ENCODE measurements at places on chromosomes 1 and 21.

- DNase-seq: no peak
Observed at GRCh38 chr1:61120998-61121397, 38.6 kb downstream of the NFIA start.

GRCh38 chr1:238318294-238319110 is 427.8 kb upstream of the ZP4 start:
- DNase-seq: no peak

GRCh38 chr1:16019644-16020277 is 1.9 kb upstream of the HSPB7 start:
- DNase-seq: no peak

DNA sequence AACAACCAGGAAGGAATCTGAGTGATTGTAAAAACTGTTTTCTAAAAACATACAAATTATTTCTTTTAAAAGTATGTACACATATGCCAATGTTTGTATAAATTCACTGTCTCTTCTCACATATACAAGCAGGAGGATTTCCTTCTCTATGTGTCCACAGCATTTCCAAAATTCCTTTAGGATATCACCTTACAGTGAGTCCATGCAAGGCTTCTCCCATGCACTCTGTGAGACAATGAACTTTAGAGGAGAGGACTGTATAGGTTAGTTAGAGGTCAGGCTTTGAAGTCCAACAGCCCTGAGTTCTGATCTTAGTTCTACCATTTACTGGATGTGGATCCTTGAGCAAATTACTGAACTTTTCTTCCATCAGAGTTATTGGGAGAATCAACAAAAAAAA is 34.1 kb upstream of the USH2A start:
- no peak for DNase-seq

- no peak for DNase-seq
Observed at GRCh38 chr1:209630383-209631225, 21.6 kb downstream of the LAMB3 start.

GRCh38 chr21:41283211-41283818 is 33.3 kb upstream of the FAM3B start:
- DNase-seq: peak; percentile 81

GRCh38 chr1:150576367-150576711 is 3.1 kb downstream of the MCL1 start:
- no peak for DNase-seq

GRCh38 chr1:1989789-1990188 is 13.8 kb downstream of the CFAP74 start:
- no peak for DNase-seq

DNA sequence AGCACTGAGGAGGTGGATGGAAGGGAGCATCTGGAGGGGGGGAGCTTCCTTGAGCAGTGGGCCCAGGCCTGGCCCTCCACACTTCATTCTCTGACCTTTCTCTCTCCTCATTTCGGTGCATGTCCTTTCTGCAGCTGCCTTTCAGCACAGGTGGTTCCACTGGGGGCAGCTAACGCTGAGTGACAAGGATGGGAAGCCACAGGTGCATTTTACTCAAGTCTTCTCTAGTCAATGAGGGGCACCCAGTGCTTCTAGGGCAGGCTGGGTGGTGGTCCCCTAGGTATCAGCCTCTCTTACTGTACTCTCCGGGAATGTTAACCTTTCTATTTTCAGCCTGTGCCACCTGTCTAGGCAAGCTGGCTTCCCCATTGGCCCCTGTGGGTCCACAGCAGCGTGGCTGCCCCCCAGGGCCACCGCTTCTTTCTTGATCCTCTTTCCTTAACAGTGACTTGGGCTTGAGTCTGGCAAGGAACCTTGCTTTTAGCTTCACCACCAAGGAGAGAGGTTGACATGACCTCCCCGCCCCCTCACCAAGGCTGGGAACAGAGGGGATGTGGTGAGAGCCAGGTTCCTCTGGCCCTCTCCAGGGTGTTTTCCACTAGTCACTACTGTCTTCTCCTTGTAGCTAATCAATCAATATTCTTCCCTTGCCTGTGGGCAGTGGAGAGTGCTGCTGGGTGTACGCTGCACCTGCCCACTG is 43.2 kb downstream of the YARS1 start:
- peak; percentile 9 for DNase-seq

- DNase-seq: no peak
Observed at GRCh38 chr1:52695627-52696026, 2.5 kb downstream of the COA7 start.

- no peak for DNase-seq
Observed at GRCh38 chr1:25699500-25700143, 83.0 kb downstream of the MAN1C1 start.

DNA sequence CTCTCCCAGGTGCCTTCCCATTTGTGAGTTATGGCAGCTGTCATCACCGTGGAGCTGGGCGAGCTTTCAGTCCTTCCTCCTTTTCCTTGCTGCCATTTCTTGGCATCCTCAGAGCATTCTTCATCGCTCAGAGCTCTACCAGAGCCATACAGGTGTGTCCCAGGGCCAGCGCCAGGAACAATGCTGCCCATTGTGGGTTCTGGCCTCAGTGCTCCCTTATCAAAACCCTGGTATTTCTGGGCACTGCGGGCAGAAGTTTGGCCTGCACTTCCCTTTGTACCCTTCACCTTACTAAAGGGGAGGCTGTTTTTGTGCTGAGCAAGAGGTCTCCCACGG is 28.5 kb downstream of the RASSF5 start:
- no peak for DNase-seq

DNA sequence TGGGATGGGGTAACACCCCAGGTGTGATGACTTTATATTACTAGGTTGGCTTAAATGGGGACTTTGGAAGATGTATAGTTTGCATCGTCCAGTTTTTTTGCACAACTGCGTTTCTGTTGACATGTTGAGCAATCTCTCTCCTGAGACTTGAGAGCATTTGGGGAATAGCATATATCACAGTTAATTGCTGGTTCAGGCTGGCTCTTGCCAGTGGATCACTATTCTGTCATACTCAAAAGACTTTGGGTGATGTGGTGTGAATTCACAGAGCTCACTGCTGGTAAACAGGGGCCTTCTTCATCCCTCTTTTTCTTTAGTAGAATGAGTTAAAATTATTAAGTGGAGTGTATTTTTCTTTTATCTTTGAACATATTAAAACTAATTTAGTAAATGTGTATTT is 44.3 kb downstream of the LHX9 start:
- DNase-seq: no peak

DNA sequence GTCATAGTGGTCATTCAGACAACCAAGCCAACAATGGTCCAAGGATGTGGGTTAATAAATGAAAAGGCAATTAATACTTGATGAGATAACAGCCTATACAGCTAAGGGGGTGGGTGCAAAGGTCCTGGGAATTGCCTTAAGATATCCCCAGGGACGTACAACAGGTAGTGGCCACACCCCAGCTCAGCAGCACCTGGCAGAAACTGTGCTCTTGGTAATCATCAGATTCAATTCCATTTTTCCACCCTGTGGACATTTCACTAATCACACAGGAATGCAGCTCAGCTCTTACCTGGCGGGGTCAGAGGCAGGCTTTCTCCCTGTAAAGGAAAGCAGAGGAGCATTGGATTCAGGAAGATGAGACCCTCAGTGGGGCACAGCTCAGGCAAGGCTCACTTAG is 32.9 kb downstream of the FCRL5 start:
- no peak for DNase-seq

- DNase-seq: no peak
Observed at GRCh38 chr1:29830916-29831315, 594.6 kb downstream of the PTPRU start.

DNA sequence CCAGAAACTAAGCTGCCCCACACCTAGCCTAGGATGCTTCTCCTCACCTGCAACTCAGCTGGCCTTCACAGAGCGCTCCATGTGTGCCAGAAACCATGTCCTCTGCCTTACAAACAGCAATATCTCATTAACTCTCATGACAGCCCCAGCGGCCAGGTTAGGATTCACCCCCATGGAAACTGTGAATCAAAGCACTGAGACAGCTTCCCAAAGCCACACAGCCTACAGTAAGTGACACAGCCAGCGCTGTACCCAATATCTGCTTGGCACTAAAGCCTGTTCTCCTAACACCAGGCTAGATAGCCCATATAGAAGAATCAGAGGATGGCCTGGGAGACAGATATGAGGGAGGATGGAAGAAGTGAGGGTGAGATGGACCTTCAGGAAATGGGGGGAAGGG is 13.5 kb downstream of the KCNN3 start:
- no peak for DNase-seq

- no peak for DNase-seq
Observed at GRCh38 chr1:79431340-79431739, 424.8 kb upstream of the ADGRL4 start.

DNA sequence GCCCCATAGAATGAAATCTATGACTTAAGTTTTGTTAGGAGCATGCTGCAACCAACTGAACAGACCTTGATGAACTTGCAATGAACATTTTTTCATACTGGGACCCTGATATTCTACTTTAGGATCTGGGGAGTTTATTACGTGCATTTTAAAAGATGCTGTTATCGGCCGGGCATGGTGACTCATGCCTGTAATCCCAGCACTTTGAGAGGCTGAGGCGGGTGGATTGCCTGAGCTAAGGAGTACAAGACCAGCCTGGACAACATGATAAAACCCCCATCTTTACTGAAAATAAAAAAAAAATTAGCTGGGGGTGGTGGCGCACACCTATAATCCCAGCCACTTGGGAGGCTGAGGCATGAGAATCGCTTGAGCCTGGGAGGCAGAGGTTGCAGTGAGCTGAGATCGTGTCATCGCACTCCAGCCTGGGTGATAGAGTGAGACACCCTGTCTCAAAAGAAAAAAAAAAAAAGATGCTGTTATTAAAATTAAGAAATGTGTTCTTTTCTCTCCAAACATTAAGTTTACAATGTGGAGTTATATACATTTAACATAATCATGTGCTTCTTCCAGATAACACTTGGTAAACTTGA is 7.1 kb downstream of the MPZL1 start:
- no peak for DNase-seq

GRCh38 chr1:227788271-227789083 is 27.0 kb upstream of the PRSS38 start:
- DNase-seq: peak; percentile 85

DNA sequence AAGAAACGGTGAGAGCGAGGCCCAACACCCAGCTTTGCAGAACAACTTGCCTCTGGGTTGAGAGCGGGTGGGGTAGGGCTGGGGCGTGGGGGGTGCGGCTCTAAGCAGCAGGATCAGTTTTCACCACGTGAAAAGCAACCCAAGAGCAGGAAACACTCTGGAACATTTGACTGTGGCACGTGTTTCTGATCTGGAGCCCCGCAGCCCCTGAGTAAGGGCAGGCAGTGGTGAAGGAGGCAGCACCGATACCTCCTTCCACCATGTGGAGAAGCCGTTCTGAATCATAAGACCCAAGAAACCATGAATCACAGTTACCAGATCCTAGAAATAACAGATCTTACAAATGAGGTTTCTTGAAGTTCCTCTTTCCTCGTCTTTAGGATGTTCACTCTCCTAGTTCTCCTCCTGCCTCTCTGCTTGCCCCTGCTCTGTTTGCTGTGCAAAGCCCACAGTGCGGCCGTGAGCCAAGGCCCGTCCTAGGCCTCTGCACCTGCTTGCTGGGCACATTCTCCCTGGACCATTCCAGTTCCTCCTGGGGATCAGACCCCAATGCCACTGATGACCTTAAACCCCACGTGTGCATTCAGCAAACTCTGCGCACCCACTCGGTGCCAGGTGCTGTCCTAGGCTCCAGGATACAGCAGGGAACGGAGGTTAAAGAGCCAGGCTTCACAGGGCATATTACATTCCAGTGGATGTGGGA is 31.9 kb downstream of the SLC1A7 start:
- no peak for DNase-seq

GRCh38 chr1:69645477-69645876 is 77.8 kb downstream of the LRRC7 start:
- DNase-seq: no peak

DNA sequence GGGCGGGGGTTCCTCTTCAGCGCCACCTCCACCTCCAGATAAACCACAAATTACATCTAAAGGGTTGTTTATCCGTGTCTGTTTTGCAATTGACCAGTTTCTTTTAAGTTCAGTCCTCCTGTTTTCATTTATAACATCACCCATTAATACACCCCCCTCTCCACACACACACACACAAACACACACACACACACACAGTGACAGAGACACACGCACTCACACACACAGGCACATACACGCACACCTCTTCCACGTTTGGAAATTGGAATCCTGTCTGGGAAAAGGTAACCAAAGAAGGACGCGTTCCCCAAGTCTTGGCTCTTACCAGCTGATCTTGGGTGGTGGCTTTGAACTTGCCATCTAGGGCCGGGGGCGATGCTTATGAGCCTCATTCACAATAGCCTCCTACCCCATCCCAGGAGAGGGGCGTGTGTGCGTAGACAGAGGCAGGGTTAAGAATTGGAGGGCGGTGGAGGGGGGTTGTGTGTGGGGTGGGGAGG is 442 bp upstream of the CSMD2 start:
- no peak for DNase-seq

DNA sequence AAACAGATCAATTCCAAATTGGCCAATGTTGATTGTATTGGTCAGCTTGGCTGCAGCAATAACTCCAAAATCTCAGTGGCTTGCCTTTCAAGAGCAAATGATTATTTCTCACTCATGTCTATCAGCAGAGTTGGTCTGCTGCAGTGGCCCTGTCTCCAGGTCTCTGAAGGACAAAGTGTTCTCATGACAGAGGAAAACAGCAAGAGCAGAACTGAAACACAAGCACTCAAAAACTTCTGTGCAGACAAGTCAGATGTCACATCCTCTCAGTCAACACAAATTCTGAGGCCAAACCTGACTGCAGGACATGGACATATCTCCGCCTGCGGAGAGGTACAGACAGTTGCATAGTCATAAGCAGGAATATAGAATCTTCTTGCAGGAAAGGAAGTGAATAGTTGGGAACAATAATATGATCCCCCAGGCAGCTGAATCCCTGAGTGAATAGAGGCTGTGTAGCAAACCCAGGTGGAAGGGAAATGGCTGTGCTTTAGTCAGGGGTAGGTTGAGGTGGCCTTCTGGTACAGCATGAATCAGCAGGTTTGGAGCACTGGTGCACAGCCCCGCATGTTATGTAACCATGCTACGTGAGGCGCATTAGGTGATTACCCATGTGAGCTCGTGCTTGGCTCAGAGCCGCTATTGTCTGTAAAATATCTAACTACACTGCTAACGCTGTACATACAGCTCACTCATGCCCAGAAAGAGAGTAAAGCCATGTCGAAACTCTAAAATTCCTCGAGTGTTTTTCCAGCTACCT is 17.1 kb upstream of the UBE2U start:
- no peak for DNase-seq

DNA sequence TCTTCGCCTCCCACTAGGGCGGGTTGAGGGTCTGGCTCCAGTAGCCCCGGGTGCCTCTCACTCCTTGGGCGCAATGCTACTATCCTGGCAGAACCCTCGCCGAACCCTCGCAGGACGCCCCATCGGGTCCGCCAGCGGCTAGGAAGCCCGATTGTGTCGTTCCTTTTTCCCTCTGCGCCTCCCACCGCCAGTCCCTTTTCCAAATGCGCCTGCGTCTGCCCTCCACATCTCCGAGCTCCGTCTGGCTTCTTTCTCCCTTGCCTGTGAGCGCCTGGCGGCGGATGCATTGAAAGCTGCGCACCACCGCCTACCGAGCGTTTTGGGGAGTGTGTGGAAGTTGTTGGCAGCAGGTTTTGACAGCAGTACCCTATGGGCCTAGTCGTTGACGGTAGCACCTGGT is 1.0 kb upstream of the DIRAS3 start:
- no peak for DNase-seq

Data from GM13977 (cell line).